Camera-type eye (tissue), 1 donor: ENCODE measurements at places on chromosomes 5 and 9. TPM values are rescaled to one million over a fixed set of nuclear protein-coding genes. Genes with fewer than 3 reads are reported as not detected.

Gene PLEKHG4B
- 10.1 TPM for total RNA-seq

Gene TAL2
- total RNA-seq: 12.0 TPM

Gene MAML1
- 33.5 TPM for total RNA-seq

Gene LCP2
- 8.6 TPM for total RNA-seq

Gene DMRT3
- total RNA-seq: 0.22 TPM

Gene GPSM1
- total RNA-seq: 98.5 TPM

Gene SLC36A2
- not detected for total RNA-seq

Gene SEMA5A
- total RNA-seq: 69.0 TPM

Gene LHX3
- total RNA-seq: 18.5 TPM

Gene PCDHB7
- 7.9 TPM for total RNA-seq

Gene MLANA
- 27.2 TPM for total RNA-seq

Gene PHF24
- total RNA-seq: 11.2 TPM

Gene IL13
- total RNA-seq: not detected

Gene APBA1
- total RNA-seq: 24.6 TPM

Gene SH3RF2
- total RNA-seq: 1.6 TPM

Gene RGMB
- total RNA-seq: 31.9 TPM

Gene PCSK1
- total RNA-seq: 2.5 TPM

Gene SMC5
- total RNA-seq: 57.2 TPM

Gene LCN10
- total RNA-seq: 1.4 TPM

Gene HTR4
- 0.27 TPM for total RNA-seq
